ENCODE measurements at places on chromosomes 6 and 20. TPM values are rescaled to one million over a fixed set of nuclear protein-coding genes. Genes with fewer than 3 reads are reported as not detected.

Gene CCDC170
- 0.77 TPM for total RNA-seq

Gene PM20D2
- 9.0 TPM for total RNA-seq

Gene PLCB1
- 13.4 TPM for total RNA-seq

Gene GPR63
- total RNA-seq = 3.0 TPM

Gene GJA10
- total RNA-seq = not detected

Gene C6orf132
- 1.2 TPM for total RNA-seq
